ENCODE measurements at places on chromosomes 7 and 10.
A peak's percentile ranks its signal among the peaks of the same experiment; 100 is the strongest.

- no peak for DNase-seq
These were observed 13.6 kb downstream of the LGI1 start for GRCh38 chr10:93771354-93771753.

- DNase-seq: no peak
These were observed 21.2 kb upstream of the MYO3A start for GRCh38 chr10:25912866-25913265.

DNA sequence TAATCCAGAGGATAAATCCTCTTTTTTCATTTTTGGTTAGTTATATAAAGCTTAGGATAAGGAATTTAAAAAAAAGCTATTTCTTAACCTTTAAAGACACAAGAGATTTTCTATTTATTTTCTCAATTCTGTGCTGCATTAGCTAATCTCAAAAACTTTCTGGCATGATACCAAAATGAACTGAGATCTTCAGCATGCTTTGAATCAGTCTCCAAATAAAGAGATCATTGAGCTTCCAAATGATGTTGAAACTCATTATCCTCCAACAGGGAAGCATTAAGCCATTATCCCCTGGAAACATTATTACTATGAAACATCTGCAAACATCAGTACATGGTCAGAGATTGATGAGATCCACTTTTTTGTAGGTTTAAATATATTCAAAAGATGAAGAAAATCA lies 350.3 kb upstream of the TEX47 start:
- no peak for DNase-seq

DNA sequence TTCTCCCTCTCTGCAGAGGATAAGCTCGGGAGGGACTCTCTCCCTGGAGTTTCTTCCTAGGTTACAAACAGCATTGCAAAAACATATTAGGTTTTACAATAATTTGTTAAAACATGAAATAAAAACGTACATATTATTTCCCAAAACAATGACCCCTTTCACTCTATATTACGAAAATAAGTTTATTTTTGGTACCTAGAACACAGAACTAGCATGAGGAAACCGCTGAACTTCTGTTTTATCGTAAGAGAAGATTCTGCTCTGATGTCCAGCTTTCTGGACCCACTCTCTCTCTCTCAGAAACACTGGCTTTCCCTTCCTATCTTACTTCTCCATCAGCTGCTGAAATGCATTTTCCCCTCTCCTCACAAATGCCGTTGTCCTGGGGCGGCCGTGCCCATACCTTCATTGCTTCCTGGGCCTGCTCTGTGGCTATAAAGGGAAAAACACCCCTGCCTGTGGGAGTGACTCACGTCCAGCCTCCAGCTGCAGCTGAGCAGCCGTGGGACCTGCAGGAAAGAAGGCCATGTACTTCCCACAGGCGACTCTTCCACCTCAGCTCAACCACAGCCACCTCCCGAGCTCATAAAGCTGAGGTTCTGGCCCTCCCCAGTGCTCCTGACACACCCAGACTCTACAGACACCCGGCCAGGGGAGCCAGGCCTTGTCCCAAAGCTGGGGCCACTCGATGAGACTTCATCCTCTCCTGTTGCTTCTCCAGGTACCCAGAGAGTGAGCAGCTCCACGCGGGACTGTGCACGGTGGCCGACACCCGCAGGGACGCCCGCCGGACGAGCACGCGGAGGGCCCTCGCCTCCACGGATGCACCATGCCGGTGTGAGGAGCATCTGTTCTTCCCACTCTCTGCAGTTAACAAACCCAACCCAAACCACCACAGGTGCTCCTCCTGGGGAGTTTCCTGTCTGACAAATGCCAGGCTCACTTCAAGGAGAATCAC lies 3.1 kb downstream of the GPER1 start:
- no peak for DNase-seq

GRCh38 chr10:51910189-51910588 lies 210.8 kb upstream of the CSTF2T start:
- DNase-seq: peak; percentile 11

DNA sequence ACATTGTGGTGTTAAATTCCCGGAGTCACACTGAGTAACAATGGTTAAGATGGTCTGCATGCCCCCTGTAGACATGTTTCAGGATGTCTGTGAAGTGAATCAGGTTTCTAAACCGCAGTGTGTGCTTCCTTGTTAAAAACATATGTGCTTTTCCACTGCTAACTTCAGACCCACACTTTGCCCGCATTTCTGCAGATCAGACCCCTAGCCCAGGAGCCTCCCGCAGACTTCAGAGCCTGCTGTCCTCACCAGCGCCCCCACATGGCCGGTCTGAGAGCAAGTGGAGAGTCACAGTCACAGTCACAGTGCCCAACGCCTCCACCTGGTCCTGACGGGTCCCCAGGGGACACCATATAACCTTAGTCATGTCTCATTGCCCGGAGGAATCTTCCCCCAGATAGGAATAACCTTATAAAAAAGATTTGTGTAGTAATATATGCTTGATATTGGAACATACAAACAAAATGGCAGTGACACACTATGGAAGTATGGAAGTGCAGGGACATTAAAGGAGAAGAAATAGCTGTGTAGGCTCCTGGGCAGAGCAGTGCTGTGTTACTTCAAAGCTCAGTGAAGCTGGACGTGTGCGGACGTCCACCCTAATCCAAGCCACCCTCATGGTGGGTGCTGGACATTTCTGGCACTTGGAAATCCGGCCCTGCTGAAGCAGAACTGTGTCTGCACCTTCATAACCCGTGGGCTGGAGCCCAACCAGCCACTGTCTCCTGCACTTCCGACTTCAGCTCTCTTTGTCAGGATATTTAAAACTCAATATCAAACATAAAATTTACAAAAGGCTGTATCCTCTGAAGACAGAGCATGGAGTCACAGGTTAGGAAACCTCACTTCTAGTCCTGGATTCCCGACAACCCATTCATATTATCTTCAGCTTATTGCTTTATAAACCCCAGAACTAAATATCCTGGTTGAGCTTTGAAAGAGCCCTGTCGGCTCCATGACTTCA lies 29.0 kb downstream of the GSTO2 start:
- DNase-seq: peak; percentile 90
